NCI-H774 (cell line): ENCODE measurements at places on chromosomes 12 and 14.

- DNase-seq = no peak
These were observed 96.8 kb downstream of the SINHCAF start for GRCh38 chr12:31228811-31229792.

DNA sequence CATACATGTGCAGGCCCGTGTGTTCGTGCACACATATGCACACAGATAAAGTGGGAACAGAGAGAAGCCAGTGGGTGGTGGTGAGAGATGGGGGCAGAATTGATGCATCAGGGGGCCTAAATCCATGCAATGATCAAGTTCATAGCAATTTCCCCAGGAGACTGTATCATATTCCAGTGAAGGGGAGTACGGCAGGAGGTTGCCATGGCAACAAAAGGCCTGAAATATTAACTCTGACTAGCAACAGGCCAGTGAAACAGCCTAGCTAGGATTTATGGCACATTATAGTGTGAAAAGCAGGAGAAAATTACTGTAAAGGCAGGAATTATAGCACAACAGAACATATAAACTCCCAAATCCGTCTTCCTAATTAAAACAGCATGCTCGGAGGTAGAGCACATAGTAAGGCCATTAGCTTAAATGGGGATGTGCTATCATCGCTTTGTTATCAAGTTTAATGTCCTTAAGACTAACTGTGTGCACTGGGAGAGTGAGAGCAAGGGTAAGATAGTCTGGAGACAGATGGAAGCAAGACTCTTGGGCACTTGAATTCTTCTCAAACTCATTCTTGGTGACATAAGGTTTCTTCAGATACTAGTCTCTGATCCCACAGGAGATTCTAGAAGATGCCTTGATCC is 806.3 kb downstream of the DIO2 start:
- DNase-seq = no peak

- DNase-seq = no peak
These were observed 111.6 kb downstream of the SCAF11 start for GRCh38 chr12:45878630-45879255.

- DNase-seq = no peak
These were observed 23.5 kb downstream of the NAA30 start for GRCh38 chr14:57413849-57414248.

GRCh38 chr12:52354200-52354599 is 13.1 kb downstream of the KRT85 start:
- DNase-seq = no peak

DNA sequence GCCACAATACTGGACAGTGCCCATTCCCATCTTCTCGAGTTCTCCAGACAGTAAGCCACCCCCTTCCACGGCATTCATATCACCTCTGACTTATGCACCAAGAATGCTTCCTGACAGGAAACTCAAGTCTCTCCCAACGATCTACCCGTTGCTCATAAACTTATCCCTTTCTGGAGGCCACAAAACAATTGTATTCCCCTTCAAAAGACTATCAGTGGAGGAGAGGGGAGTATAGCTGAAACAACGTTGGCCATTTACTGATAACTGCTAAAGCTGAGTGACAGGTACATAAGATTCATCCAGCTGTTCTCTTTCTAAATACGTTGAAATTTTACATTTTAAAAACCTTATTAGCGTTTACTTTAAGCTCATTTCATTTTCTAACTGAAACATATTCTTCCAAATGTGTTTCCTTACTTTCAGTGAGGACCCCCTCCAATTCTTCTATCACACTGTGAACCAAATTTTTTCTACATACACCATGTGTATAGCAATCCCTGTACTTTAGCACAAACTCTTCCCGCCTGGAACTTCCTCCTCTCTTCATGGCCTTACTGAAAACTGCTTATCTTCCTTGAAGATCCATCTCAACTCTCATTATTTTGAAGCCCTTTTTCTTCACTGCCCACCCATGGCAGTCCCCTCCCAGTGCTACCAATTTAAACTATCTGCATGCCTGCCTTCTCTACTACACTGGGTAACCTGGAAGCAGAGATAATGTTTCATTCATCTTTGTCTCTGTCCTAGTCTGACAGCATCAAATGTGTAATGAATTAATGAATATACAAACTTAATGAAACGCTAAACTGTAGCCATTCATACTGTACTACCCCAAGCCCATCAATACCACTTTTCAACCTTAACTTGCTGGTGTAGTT is 28.8 kb downstream of the ATXN2 start:
- DNase-seq = no peak

DNA sequence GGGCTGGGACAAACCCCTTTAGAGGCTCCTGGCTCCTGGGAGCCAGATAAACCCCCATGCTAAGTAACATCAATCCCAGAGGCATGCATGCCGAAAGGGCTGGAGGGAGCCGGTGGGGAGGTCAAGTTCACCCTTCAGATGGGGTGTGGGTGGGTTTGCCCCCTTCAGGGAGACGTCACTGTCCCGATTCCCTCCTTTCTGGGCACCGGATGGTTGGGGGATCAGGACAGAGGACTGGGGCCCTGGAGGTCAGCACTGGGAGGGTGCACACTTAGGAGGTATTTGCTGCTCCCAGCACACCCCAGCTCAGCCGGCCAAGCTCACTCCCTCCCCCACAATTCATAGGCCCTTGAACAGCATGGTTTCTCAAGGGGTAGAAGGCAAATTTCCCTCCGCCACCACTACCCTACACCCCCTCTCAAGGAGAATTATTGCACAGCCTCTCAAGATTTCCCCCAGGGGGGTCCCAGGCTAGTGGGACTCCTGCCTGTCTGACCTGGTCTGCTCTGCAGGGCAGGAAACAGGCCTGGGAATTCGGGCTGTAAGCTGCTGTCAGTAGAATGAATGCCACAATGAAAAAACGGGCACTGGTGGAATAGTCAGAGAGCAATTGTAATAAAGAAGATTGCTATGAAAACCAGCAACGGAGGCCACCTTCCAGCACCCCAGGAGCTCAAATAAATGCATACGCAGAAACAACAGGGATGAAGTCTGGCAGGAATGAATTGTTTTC is 63.5 kb downstream of the GALNT16 start:
- no peak for DNase-seq

- no peak for DNase-seq
These were observed 43.1 kb upstream of the CCDC196 start for GRCh38 chr14:66442953-66443571.
